Esophagus squamous epithelium (tissue), 5 donors: ENCODE measurements at places on chromosomes 12 and 14. TPM values are rescaled to one million over a fixed set of nuclear protein-coding genes. Genes with fewer than 3 reads are reported as not detected.

DNA sequence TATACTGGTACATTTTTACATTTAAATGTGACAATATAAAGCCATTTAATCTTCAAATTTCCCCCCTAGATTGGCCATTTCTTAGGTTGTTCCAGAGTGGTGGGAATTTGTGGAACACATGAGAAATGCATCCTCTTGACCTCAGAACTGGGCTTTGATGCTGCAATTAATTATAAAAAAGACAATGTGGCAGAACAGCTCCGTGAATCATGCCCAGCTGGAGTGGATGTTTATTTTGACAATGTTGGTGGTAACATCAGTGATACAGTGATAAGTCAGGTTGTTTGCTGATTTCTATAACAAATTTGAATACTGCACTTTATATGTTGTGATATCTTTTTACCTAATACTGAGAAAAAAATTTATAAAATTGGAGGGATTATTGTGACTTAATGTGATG, 7.6 kb upstream of the ZNF410 start:
- no peak overlapping the region for H3K4me3 ChIP-seq
- no peak overlapping the region for H3K27ac ChIP-seq
- no peaks in the 10 kb centered on the region for H3K36me3 ChIP-seq
- DNase-seq, result no peak
- no peaks in the 10 kb centered on the region for H3K27me3 ChIP-seq
- no peaks in the 10 kb centered on the region for H3K4me1 ChIP-seq

DNA sequence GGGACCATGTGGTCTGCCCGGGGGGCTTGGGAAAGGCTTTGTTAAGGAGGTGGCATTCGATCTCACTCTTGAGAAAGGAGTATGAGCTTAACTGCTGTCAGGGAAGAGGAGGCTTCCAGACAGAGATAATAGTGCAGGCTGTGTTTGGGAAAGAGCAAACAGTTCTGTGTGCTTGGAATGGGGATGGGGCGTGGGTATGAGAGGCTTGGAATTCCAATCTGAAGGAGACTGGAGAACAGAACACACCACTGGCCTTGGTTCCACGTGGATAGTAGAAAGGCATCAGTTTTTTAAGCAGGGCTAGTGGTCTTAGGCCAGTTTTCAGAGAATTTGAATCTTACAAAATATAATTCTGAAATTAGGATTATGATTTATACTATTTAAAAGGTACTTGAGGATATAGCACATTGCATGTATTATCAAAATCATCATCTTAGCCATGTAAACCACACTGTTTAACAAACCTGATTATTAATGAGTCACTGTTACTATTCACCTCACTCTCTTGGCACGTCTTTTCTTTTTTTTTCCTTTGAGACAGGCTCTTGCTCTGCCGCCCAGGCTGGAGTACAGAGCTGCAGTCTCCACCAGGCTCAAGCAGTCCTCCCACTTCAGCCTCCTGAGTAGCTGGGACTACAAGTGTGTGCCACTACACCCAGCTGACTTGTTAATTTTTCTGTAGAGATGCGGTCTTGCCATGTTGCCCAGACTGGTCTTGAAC, 38.5 kb upstream of the KCNK13 start:
- DNase-seq, result no peak
- no peaks in the 10 kb centered on the region for H3K27me3 ChIP-seq
- no peaks in the 10 kb centered on the region for H3K4me1 ChIP-seq
- H3K36me3 ChIP-seq, result no peaks in the 10 kb centered on the region
- H3K27ac ChIP-seq, result no peak overlapping the region

DNA sequence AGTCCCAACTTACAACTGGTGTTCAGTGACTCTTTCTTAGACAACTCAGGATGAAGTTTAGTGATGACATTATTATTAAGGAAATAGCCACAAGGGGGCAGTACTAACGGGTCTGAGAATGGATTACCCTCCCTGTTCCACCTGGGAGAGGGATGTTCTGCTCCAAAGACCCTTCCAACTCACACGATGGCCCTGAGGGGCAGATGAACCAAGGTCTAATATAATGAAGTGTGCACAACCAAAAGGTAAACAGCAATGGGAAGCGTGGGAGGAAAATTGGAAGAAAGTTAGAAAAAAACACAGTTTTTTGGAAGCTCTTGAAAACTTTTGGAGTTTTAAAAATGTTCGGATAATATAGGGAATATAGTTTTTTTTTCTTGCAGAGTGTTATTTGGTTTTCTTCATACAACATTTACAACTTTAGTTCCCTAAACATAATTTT, 24.0 kb downstream of the FGF6 start:
- H3K4me3 ChIP-seq, result no peak overlapping the region
- no peak overlapping the region for H3K27ac ChIP-seq
- no peaks in the 10 kb centered on the region for H3K36me3 ChIP-seq

- no peaks in the 10 kb centered on the region for H3K27me3 ChIP-seq
- no peaks in the 10 kb centered on the region for H3K36me3 ChIP-seq
- H3K4me1 ChIP-seq, result peaks cover 25% of the 10 kb centered on the region
- H3K27ac ChIP-seq, result no peak overlapping the region
- DNase-seq, result no peak
- H3K4me3 ChIP-seq, result peak overlapping the region; percentile 42
Measured at GRCh38 chr14:60327447-60328331, 78.7 kb downstream of the PPM1A start.

Gene AHSA1
- 131 TPM for total RNA-seq

Gene STXBP6
- total RNA-seq, result 9.7 TPM

Gene BBOF1
- total RNA-seq, result 2.0 TPM
